NCI-H1105 (cell line): ENCODE measurements at places on chromosomes 11 and 22.

GRCh38 chr11:61021661-61022212 lies 50.3 kb downstream of the CD6 start:
- no peak for DNase-seq

DNA sequence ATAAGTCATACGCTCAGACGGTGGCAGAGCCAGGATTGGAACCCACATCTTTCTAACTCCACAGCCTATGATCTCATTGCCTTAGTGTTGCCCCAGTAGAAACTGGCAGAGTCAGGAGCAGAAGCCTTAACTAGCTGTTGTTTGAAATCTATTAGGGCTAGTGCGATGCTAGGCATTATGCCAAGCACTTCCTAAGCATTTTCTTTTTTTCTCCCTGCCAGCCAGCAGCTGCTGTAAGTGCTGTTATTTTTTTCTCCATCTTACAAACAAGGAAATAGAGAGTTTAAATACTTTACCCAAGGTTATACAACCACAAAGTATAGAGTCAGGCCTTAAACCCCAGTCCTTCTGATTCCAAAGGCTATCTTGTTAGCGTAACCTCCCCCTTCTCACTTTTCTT lies 161.0 kb upstream of the SORL1-AS1 start:
- DNase-seq = peak; percentile 78

- DNase-seq = peak; percentile 90
Measured at GRCh38 chr11:40188848-40189247, 1270.6 kb downstream of the LRRC4C start.

GRCh38 chr11:108663154-108663877 lies 1.6 kb upstream of the DDX10 start:
- DNase-seq = no peak

GRCh38 chr11:94697156-94697555 lies 71.0 kb upstream of the AMOTL1 start:
- no peak for DNase-seq

- DNase-seq = peak; percentile 84
Measured at GRCh38 chr11:93234602-93235207, 36.9 kb upstream of the SLC36A4 start.

DNA sequence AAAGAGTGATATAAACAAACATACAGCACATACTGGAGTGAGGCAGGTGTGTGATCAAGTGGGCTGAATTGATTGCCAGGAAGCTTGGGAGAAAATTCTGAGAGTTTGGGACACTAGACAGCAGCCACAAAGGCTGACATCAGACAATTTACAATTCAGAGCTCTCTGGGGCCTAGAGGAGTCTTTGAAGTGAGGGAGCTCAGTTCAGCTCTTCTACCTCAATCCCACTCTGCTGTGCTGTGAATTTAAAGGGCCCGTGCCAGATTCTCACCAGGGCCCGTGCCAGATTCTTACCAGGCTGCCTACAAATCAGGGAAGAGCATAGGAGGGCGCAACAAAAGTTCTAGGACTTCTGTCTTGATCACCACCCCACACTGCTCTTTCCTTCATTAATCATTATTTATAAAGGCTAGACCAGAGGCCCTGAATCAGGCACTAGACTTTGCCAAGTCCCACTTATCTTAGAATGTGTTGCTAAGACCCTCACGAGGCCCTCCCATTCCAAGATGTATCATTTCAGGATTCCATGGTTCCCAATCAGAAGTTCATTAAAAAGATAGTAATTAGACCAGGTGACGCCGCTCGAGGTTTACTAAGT lies 112.4 kb downstream of the KIRREL3 start:
- no peak for DNase-seq

- no peak for DNase-seq
Measured at GRCh38 chr11:104073950-104074705, 37.7 kb downstream of the DDI1 start.

DNA sequence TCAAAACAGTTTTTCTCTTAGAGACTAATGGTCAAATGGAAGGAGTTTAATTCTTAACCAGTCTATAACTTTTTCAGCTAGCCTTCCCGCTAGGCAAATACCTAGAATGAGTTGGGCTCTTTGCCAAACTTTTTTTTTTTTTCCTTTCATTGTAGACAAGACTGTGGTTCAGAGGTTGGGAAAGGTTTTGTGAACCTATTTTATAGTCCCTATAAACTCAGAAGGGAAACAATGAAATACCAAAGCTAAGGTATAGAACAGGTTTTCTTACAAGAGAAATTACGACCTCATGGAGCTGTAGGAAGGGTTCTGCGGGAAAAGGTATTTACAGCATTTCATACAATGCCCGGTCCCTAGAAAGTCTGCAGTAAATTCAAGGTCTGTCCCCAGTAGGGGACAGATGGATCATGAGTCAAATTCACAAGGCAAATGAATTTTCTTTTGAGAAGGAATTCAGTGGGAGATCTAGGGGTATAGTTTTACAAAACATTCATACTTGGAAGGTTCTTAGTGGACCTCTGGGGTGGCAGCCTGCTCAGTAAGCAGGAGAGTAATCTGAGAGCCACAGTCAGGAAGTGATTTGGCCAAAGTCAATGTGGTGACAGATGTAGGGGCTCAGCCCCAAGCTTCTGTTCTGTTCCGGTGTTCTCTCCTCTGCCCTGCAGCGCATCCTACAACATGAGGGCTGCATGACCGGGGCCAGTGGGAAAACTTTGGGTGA lies 146.8 kb downstream of the DBX1 start:
- DNase-seq = peak; percentile 33

GRCh38 chr11:74134661-74135060 lies 36.1 kb downstream of the C2CD3 start:
- no peak for DNase-seq

DNA sequence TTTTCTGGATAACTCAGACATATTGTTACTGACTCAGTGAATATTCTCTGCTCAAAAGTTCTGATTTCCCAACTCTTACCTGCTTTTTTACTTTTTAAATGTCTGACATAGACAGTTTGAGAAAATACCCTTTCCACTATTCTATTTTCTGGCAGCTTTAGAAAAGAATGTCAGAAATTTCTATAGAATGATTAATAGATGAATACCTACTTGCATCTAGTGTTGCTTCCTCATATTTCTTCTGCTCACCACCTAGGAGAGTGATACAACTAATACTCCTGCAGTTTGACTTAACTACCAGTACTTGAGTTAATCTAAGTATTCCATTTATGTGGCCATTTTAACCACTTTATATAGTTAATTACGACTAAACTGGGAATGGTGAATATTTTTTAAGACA lies 55.2 kb downstream of the KDM2A start:
- no peak for DNase-seq

GRCh38 chr11:15710580-15711275 lies 596.0 kb downstream of the INSC start:
- no peak for DNase-seq

GRCh38 chr11:119091178-119091577 lies 6.5 kb downstream of the HMBS start:
- no peak for DNase-seq

GRCh38 chr11:113664981-113665710 lies 41.0 kb downstream of the TMPRSS5 start:
- DNase-seq = no peak

DNA sequence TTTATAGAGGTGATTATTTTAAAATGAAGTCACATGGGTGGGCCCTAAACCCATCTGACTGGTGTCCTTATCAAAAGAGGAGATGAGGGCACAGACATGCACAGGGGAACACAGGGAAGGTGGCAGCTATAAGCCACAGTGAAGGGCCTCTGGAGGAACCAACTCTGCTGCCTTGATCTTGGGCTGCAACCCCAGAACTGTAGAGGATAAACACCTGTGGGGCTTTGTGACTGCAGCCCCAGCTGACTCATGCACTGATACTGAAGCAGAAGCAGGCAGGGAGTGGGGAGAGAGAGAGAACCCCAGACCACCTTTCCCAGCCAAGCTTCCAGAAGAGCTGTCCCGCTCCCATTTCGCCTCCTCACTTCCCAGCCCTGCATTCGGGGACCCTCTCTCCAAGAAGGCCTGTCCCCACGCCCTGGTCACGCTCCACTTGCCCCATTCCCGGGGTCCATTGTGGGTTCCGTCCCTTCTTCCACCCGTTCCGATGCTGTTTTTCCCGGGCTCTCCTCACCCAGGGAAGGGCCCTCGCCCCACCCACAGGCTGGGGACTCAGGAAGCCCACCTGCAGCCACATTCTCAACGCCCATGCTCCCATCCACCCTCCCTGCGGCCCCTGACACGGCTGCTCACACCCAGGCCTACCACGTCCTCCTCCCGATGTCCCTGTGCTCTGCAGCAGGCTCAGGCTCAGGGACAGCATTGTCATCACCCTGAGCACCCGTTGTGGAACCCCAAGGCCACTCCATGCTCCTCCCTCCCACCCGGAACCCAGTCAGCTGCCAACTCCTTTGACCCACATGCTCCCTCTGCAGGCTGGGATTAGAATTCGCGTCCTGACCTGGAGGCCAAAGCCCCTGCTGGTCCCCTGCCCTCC lies 90.8 kb upstream of the SHANK2 start:
- peak; percentile 9 for DNase-seq
